ENCODE measurements at places on chromosomes 12 and 14.

- DNase-seq: peak; percentile 68
Measured at GRCh38 chr14:51821822-51822221, 38.6 kb upstream of the GNG2 start.

DNA sequence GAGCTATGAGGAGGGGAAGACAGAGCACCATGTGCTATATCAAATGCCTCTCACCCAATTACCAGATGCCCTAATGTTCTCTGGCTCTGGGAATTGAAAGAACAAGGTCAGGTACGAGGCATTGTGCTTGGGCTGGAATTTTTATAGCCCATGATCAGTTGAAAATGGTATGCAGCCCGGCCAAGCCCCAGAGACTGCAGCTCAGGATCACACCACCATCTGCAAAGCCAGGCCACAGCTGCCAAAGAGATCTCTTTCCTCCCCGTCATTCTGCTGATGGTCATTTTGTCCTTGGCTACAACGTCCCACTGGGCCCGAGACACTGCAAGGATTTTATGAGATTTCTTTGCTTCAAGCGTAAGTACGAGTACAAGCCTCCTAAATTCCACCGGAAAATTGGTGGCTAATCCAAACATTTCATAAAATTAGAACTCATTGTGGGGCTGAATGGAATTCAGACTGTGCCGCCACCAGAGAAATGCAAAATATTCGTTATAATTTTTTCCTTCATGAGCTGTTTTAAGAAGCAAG is 15.1 kb downstream of the NUAK1 start:
- peak; percentile 97 for DNase-seq

DNA sequence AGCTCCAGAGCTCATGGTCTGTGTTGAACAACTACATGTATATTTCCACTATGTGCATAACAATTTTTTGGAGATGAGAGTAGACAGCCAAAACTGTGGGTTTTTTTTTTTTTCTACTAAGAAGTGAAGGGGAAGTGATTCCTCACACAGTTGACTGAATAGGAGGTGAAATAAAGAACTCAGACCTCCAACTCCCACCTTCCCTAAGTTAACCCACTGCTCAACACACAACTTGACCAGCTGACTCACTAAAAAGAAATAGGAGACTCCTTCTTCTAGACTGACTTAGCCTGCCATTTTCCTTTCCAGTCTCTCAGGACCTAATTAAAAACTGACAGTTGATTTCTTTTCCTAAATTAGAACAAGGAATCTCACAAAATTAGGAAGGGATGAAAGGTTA is 1.7 kb downstream of the M6PR start:
- DNase-seq: no peak

DNA sequence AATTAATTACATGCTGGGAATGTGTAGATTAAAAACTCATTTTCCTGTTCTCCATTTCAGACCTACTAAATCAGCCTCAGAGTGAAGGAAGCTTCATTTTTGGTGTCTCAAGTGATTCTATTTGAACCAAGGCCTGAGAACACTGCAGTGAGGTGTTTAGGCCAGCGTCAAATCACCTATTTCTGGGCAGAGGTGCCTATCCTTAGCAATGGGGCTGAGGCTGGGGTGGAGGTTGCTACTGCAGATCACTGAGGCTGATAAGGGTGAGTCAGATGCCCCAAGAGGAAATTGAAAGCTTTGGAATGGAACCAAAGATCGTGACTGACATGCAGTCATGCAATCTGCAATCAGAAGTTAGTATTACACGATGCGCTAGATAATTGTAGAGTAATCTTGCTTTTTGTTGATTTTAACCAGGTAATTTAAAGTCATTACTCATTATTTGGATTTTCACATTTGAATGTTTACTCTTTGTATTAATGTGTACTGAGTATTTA is 4.4 kb downstream of the TXNRD1 start:
- peak; percentile 96 for DNase-seq

DNA sequence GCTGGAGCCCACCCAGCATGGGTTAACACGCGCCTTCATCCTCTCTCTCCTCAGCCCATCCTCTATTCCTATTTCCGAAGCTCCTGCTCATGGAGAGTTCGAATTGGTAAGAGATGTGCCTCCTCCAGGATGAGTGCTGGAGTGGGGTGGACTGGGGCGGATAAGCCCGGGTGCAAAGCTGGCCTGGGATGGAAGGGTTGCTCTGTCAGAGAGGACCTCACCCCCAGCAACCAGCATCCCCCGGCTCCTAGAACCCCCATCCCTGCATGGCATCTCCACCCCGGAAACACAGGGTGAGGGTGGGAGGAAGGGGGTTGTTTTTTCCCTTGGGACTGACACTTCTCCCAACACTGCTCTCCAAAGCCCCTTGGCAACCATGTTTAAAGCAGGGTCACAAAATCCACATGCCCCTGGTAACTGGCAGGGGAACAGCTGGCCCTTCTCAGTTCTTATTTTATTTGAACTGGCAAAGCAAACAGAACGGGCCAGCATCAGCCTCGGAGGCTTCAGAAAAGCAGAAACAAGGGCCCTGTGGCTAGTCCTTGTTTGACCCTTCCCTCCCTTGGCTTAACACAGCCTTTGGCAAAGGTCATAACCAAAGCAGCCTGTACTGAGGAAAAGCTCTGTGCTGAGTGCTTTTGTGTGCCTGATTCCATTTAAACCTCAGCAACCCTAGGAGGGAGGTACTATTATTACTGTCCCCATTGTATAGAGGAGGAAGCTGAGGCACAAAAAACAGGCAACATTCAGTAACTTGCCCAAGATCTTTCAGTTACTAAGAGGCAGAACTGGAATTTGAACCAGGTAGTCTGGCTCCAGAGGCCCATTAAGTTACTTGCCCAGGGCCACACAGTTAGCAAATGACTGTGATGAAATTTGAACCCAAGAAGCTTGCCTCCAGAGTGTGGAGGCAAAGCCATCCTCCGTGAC is 4.2 kb downstream of the GSTZ1 start:
- no peak for DNase-seq

GRCh38 chr12:12685305-12685704 is 10.7 kb downstream of the GPR19 start:
- no peak for DNase-seq

DNA sequence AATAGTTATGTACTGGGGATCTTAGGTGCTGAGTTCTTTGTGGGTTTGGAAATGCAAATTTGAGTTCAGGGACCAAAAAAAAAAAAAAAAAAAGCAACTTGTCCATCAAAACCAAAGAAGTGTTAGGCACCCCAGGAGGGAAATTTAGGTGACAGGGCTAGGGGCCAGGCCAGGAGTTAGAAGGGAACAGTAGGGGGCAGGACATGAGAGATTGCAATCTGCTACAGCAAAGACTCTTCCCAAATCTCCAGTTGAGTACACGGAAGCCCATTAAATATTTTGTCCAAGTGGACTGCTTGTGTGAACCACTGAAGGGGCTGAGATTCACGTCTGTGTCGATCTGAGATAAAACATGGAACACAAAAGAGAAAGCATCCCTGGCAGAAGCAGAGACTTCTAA is 52.8 kb downstream of the TSPAN19 start:
- DNase-seq: no peak

GRCh38 chr12:119147847-119148448 is 30.8 kb upstream of the HSPB8 start:
- no peak for DNase-seq

DNA sequence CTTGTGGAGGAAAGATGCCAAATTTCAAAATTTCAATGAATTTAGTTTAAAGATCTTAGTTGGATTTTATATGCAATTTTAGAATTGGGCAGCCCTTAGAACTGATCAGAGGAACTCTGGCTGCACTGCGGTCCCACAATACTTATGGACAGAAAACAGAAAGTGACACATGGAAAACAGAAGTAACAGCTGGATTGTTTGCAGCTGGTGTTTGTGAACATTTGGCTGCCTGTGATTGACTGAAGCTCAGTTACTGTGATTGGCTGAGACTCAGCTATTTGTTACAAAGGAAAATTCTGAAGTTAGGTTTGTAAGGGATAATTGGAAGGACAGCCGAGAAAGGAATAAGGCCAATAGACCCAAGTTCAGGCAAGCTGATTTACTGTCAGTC is 10.0 kb upstream of the KRT86 start:
- no peak for DNase-seq

DNA sequence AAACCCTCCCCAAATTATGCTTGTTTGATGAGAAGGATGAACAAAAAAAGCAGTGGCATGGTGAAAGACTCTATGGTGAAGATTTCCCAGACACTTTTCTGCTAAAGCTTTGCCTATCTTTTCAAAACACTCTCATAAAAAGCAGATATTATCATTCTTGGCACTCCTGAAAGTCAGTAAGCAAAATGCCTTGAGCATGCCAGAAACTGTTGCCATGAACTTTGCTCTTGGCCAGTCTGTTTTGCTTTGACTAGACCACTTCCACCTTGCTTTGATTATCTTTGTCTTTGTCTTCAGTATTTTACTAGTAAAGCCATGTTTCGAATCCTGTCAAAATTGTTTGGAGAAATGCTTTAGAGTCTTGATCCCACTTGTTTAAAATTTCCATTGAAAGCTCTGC is 110.4 kb downstream of the CNTN1 start:
- no peak for DNase-seq

- DNase-seq: peak; percentile 59
Measured at GRCh38 chr14:91946622-91947474, 646 bp downstream of the FBLN5 start.

- no peak for DNase-seq
Measured at GRCh38 chr12:11500861-11501230, 105.5 kb upstream of the PRB2 start.

DNA sequence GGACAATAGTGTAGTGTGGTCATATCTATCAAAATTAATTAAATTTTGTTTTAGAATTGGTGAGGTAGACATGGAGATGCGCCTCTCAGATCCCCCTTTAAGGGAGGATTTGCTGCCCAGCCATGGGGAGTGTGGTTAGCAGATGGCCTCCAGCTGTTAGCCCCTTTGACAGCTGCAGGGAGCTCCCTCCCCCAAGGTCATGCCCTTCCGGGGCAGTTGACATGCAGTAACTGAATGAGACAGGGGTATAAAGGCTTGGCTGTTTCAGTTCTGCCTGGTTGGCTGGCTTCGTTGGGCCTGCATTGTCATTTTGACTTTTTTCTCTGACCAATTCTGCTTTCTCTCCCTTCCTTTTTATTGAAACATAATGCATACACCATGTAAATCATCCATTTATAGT is 291.5 kb upstream of the SRRM4 start:
- DNase-seq: no peak

DNA sequence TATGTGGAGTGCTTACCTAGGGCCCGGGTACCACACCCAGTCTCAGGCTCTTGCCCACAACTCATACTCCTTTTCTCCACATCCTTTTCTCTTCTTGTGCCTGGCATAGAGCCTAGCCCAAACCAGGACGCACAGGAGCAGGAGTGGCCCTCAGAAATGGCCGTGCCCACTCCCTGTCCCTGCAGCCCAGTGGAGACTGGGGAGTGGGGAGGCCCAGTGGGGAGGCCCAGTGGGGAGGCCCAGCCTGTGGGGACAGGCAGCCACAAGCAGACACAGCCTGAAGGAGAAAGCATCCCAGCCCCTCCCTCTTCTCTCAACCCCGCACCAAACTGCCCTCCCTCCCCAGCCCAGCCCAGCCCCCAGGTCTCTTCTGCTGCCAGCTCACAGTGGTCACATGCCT is 196.8 kb downstream of the KIF26A start:
- no peak for DNase-seq

DNA sequence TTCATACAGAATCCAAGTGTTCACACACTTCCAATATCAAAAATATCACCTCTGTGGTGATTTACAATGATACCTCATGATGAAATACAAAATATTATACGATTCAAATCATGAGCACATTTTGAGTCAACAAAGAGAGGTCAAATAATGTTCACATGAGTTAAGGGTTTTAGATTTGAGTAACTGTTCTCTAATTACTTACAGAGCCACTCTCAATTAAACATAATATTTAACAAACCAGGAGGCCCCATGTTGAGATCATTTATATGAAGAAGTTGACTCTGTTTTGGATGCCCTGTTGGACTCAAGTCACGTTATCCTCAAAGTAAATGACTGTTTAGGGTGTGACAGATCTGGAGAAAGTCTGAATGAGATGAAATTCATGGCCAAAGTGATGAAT is 53.5 kb downstream of the NUAK1 start:
- peak; percentile 45 for DNase-seq

GRCh38 chr14:47103771-47104170 is 452.2 kb upstream of the RPL10L start:
- no peak for DNase-seq

GRCh38 chr12:28704477-28705169 is 444.5 kb upstream of the FAR2 start:
- DNase-seq: peak; percentile 19

- DNase-seq: no peak
Measured at GRCh38 chr14:100446572-100446971, 123.4 kb downstream of the SLC25A47 start.

DNA sequence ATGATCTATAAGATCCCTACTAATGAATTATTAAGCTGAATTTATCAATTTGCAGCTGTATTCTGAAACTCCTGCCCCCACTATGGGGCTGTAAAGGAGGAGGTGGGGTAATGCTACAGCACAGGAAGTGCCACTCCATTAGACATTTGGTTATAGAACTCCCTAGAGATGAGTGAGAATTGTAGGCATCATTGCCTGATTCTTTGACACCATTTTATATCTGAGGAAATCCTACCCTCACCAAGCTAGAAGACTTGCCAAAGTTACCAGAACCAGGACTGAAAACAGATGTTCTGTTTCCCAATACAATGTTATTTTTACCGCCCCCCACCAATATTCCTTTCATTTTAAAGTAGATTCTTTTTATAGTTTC is 182.4 kb downstream of the EGLN3 start:
- DNase-seq: peak; percentile 39

- no peak for DNase-seq
Measured at GRCh38 chr12:49867570-49868341, 24.9 kb upstream of the BCDIN3D start.

Measured in EH (cell line).